ENCODE measurements at places on chromosomes 16 and 17.

- DNase-seq: peak; percentile 90
Observed at GRCh38 chr16:19348578-19349315, 63.2 kb downstream of the CLEC19A start.

GRCh38 chr17:29078183-29079045 is 35.5 kb downstream of the PIPOX start:
- no peak for DNase-seq

- peak; percentile 90 for DNase-seq
Observed at GRCh38 chr17:17836818-17837379, at the start of gene SREBF1. SREBF1 (minus strand) TSS chr17:17836986; CDS start chr17:17836817, 169 bp downstream.

GRCh38 chr16:53152329-53152728 is 97.5 kb downstream of the CHD9 start:
- no peak for DNase-seq

All from endodermal cell (in vitro differentiated cells).